ENCODE measurements at places on chromosomes 2 and 18.

DNA sequence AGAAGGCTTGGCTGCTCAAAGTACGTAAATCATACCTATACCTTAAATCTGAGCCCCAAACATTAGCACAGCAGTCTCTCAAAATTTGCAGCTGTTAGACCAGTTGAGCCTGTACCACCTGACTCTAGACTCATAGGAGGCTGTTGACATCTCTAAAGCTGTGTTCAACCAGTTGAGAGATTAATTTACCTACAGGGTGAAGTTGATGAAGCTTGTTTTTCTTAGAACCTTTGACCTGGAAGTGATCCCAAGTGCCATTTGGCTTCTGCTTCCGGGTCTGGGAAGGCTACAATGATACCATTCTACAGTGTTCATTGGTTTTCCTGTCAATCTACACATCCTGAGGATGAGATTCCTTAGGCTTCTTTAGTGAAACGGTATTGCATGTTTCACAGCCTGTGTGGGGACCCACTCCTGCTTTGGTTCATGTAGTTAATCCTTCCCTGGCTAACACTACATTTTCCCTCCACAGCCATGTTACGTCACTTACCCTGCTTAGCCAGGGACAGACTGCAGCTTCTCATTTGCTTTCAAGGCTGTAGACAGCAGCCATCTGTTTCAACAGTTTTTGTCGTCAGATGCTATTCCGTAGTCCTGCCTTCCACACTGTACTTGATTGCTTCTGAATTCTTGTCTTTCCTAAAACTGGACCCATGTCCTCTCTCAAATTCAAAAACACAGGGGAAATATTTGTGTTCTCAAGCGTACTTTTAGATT, 4.7 kb upstream of the IL1RL2 start:
- DNase-seq, result no peak

DNA sequence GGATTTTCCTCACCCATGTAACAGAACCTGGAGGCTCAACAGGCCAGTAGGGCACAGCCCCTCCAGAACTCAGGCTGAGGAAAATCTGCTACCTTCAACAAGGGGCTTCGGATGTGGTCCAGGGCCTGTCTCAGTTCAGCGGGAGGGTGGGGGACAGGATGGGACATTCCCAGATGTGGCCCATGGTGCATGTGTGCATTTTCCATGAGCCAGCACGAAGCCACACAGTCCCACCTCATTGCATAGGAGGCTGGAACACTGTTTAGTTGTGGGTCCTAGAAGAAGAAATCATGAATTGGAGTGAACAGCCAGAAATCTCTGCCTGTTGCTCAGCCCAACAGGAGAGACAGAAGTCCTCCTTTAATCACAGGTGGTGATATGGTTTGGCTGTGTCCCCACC, 469.6 kb upstream of the MYT1L start:
- no peak for DNase-seq

DNA sequence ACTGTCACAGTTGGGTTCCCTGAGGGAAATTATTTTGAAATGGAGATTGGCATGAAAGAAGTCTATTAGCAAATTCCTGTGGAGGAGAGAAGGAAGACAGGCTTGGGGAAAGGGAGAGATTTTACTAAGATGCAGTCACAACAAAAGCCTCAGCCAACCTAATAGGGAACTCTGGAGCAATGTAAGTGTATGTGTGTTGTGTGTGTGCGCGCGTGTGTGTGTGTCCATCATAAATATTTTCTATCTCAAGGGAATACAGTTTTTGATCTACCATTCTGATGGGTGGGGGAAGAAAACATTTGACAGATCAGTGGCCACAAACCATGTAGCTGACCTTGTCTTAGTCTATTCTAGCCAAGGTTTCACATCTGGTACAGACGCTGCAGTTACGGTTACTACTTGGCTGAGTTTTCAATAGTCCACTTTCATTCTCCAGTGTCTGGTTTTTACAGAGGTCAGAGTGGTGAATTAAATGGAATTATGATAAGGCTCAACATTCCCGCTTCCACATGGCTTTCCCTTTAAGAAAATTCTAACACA, 72.6 kb downstream of the MREG start:
- DNase-seq, result no peak

GRCh38 chr2:47313728-47314127, 89.2 kb upstream of the MSH2 start:
- no peak for DNase-seq

DNA sequence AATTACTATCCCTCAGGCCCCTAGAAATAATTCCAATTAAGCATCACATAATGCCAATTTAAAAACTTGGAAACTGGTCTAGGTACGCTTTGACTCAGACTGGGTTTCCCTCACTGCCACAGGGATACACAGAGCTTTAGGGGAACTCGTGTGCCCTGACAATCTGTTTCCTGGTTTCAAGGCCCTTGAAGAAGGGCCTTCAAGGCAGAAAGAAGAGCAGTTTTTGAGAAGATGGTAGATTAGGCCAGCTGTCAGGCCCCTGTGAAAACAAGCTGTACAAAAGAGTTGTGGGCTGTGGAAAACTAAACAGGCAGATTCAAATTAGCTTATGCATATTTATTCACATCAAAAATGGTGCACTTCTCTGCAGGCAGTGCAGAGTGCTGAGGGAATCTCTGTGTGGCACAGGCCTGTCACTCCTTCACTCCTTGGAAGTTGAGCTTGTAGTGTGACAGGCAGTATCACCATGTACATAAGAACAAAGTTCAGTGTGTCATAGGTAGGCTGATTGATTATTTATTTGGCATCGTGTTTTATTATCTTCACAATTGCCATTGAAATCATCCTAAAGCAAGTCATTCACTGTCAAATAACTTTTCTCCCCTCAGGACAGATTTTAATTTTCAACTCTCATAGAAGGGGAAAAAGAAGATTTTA, 614.4 kb upstream of the GYPC start:
- DNase-seq, result no peak
